ENCODE measurements at places on chromosomes 12 and 14. TPM values are rescaled to one million over a fixed set of nuclear protein-coding genes. Genes with fewer than 3 reads are reported as not detected.

GRCh38 chr12:54527631-54527929, 21.8 kb upstream of the PDE1B start:
- H3K4me3 ChIP-seq, result no peak overlapping the region
- H3K36me3 ChIP-seq, result no peaks in the 10 kb centered on the region
- no peaks in the 10 kb centered on the region for H3K4me1 ChIP-seq
- H3K27ac ChIP-seq, result no peak overlapping the region
- H3K27me3 ChIP-seq, result peaks cover 82% of the 10 kb centered on the region
- no peak for DNase-seq

DNA sequence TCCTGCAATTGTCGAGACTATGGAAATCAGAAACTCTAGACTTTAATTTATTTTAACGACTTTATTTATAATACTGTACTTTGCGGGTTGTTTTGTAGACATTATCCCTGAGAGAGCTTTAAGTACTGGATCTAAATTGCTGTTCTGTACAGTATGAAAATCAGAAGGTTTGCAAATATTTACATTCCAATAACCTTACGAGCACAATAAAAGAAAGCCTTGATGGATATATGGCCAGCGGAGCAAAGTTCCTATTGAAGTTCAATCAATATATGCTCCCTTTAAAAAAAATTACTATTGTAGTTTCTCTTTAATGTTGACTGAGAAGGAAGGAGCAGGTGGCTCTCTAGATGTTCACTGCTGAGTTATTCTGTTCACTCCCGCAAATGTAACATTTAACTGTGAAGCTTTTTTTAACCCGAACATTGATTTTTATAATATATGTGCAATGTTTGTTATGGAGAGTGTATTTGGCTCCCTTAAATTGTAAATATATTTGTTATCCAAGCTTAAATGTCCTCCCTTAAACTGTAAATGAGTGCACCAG, 235.3 kb downstream of the PLCZ1 start:
- peaks cover 2% of the 10 kb centered on the region for H3K36me3 ChIP-seq
- DNase-seq, result no peak
- no peaks in the 10 kb centered on the region for H3K27me3 ChIP-seq

DNA sequence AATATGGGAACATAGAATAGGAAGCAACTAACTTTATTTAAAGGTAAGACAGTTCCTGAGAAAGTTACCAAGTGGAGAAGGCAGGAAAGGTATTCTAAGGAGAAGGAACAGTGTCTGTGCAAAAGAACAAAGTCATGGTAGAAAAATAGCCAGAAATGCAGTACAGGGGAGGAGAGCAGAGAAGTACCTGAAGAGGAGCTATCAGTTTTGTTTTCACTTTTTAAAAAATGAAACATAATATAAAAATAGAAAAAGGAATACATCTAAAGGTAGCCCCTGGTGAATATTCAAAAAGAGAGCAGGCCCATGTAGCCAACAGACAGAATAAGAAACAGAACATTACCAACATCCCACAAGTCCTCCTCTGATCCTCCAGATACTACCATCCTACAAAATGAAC, 408.7 kb downstream of the ADAMTS20 start:
- H3K27me3 ChIP-seq, result no peaks in the 10 kb centered on the region
- no peak overlapping the region for H3K27ac ChIP-seq
- no peak overlapping the region for H3K4me3 ChIP-seq
- H3K4me1 ChIP-seq, result peaks cover 26% of the 10 kb centered on the region
- no peak for DNase-seq
- H3K36me3 ChIP-seq, result peaks cover 16% of the 10 kb centered on the region

DNA sequence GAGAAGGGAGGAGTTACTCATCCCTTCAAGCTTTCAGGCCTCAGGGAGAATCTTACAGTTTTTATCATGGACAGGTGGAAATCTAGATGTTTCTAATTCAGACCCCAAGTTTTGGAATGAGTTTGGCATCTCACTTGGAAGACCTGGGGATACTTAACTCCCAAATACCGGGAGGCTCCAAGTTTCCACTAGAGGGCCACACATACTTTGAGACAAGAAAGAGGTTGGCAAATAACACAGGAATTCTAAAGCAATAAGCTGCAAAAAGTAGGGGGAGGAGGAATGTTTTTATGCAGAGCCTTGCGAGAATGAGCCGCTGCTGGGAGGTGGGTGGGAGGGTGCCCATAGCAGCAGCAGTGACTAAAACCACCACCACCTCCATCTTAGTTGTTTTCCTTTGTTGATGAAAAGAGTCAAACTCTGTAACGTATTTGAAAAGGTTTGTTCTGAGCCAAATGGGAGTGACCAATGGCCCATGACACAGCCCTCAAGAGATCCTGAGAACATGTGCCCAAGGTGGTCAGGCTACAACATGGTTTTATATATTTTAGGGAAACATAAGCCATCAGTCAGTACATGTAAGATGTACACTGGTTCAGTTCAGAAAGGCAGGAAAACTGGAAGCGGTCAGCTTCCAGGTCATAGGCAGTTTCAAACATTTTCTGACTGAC, 34.2 kb upstream of the RNASE1 start:
- no peaks in the 10 kb centered on the region for H3K27me3 ChIP-seq
- no peaks in the 10 kb centered on the region for H3K36me3 ChIP-seq
- no peak for DNase-seq
- H3K4me1 ChIP-seq, result peaks cover 10% of the 10 kb centered on the region

GRCh38 chr14:65849558-65849957, 437.0 kb downstream of the FUT8 start:
- H3K4me1 ChIP-seq, result no peaks in the 10 kb centered on the region
- no peaks in the 10 kb centered on the region for H3K27me3 ChIP-seq
- H3K27ac ChIP-seq, result no peak overlapping the region

DNA sequence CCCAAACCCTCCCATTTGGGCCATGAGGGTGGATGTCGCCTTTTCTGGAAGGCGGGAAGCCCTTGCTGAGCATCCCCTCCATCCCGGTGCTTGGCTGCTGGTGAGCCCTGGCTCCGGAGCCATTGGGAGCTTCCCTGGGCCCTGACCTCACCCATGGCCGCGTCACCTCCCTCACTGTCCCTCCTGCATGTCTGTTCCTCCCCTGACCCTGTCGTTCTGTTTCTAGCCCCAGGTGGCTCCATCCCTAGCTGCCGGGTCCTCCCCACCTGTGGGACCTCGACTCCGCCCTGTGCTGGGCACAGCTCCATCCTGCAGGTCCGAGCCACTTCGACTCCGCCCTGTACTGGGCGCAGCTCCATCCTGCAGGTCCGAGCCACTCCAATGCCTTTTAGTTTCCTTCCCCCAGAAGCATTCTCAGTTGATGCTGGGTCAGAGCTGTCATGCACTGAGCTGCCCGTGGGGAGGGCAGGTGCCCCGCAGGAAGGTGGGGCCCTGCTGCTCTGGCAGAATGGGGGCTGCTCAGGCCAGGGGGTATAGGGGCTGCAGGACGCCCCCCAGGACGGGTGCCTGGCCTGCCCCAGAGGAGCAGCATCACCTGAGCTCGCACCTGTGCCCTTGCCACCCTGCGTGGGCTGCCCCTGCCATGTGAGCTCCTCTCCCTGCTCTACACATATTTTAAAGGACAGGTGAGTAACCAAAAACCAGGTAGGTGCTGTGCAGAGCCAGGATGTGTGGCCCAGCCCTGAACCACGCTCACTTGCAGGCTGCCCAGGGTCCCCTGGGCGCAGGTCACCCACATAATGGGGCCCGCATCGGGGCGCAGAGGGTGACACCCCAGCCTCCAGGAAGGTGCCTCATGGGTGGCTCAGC, 19.0 kb downstream of the NOC4L start:
- peak; percentile 18 for DNase-seq
- no peak overlapping the region for H3K4me3 ChIP-seq
- peaks cover 27% of the 10 kb centered on the region for H3K27me3 ChIP-seq

GRCh38 chr12:15868186-15868585, 14.0 kb upstream of the STRAP start:
- H3K36me3 ChIP-seq, result no peaks in the 10 kb centered on the region
- H3K4me1 ChIP-seq, result peaks cover 2% of the 10 kb centered on the region
- H3K4me3 ChIP-seq, result no peak overlapping the region
- H3K27me3 ChIP-seq, result no peaks in the 10 kb centered on the region

- no peak for DNase-seq
- H3K36me3 ChIP-seq, result no peaks in the 10 kb centered on the region
- H3K4me3 ChIP-seq, result no peak overlapping the region
Observed at GRCh38 chr12:19964549-19964948, 403.8 kb upstream of the PDE3A start.

DNA sequence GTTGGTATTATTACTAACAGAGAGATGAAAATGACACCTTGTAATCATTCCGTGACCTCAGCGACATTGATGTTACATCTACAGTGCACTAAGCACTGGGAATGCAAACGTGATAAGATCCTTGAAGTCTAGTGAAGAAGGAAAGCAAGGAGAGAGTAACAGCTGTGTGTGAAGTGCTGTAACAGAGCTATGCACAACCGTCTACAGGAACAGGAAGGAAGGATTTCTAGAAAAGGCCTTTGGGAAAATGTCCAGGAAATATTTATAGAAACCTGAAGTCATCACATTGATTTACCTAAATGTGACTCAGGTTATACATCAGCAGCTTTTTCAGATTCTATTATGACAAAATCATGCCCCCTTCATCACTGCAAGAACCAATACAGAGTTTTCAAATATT, 304.2 kb upstream of the AMIGO2 start:
- DNase-seq, result no peak
- H3K4me3 ChIP-seq, result no peak overlapping the region
- H3K27ac ChIP-seq, result peak overlapping the region; percentile 57
- peaks cover 39% of the 10 kb centered on the region for H3K4me1 ChIP-seq
- no peaks in the 10 kb centered on the region for H3K36me3 ChIP-seq

DNA sequence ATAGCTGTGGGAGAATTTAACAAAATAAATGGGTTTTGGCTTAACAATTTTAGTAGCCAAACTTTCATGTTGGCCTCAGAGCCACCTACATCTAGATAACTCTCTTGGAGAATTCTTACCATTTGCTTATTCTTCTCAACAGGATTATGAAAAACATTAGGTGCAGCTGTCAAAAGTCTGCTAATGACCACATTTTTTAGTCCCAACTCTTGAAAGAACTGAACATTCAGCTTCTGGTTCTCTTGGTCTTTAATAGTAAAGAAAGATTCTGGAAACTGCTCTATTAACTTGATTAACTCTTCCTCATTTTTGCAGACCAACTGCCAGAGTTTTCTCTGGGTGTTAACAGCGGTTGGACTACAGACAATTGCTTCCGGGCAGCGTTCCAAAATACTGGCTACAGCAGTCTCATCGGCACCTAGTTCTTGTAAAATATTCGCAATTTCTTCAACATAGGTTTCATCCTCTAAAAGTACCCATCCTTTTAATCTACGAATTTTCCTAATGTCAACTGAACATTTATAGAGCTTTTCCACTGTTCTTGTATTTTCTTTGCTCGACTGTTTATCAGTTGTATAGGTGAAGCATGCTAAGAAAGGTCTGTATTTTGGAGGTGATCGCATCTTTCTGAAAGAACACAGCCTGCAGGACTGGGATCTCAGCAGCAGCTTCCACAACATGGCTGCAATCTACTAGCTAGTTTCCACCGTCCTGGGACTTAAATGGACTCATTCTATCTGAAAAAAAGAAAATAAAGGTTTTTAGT, 8.7 kb downstream of the MTERF2 start:
- peaks cover 6% of the 10 kb centered on the region for H3K36me3 ChIP-seq
- no peak overlapping the region for H3K4me3 ChIP-seq
- peaks cover 13% of the 10 kb centered on the region for H3K4me1 ChIP-seq
- peak overlapping the region; percentile 52 for H3K27ac ChIP-seq
- no peaks in the 10 kb centered on the region for H3K27me3 ChIP-seq

GRCh38 chr12:54373649-54374561, 9.6 kb upstream of the GPR84 start:
- H3K4me3 ChIP-seq, result no peak overlapping the region
- DNase-seq, result no peak
- H3K36me3 ChIP-seq, result peaks cover 12% of the 10 kb centered on the region
- H3K4me1 ChIP-seq, result peaks cover 46% of the 10 kb centered on the region
- H3K27me3 ChIP-seq, result no peaks in the 10 kb centered on the region
- no peak overlapping the region for H3K27ac ChIP-seq

- no peak overlapping the region for H3K4me3 ChIP-seq
- H3K36me3 ChIP-seq, result peaks cover 6% of the 10 kb centered on the region
- H3K27ac ChIP-seq, result no peak overlapping the region
- DNase-seq, result no peak
- no peaks in the 10 kb centered on the region for H3K4me1 ChIP-seq
- H3K27me3 ChIP-seq, result no peaks in the 10 kb centered on the region
Observed at GRCh38 chr12:39883411-39883810, 222.5 kb downstream of the SLC2A13 start.

- H3K4me1 ChIP-seq, result no peaks in the 10 kb centered on the region
- H3K4me3 ChIP-seq, result no peak overlapping the region
- DNase-seq, result no peak
- H3K27me3 ChIP-seq, result peaks cover 25% of the 10 kb centered on the region
- H3K36me3 ChIP-seq, result no peaks in the 10 kb centered on the region
Observed at GRCh38 chr12:17640615-17641014, 449.4 kb downstream of the RERGL start.

DNA sequence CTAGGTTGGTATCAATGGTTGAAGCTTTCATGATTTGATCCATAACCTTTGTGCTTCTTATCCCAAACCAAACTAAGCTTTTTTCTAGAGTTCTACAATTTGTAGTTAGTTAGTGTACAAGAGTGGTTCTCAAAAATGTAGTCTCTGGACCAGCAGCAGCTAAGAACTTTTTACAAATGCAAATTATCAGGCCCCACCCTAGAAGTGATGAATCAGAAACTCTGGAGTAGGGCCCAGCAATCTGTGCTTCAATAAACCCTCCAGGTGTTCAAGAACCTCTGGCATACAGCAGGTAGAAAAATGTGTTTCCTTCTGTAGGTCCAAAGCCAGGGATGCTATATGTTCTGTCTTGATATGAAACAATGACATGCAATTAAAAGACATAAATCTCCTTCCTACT, 26.1 kb upstream of the ACTR6 start:
- H3K36me3 ChIP-seq, result no peaks in the 10 kb centered on the region
- no peak overlapping the region for H3K4me3 ChIP-seq
- no peak for DNase-seq
- H3K27me3 ChIP-seq, result no peaks in the 10 kb centered on the region
- H3K27ac ChIP-seq, result no peak overlapping the region
- H3K4me1 ChIP-seq, result peaks cover 21% of the 10 kb centered on the region

- peaks cover 2% of the 10 kb centered on the region for H3K36me3 ChIP-seq
- H3K4me3 ChIP-seq, result no peak overlapping the region
- no peak overlapping the region for H3K27ac ChIP-seq
- no peaks in the 10 kb centered on the region for H3K27me3 ChIP-seq
- no peak for DNase-seq
Observed at GRCh38 chr12:27572486-27573255, 48.7 kb downstream of the PPFIBP1 start.

NFATC4 gene
- 298 TPM for total RNA-seq

KRT75 gene
- not detected for total RNA-seq

SMCO3 gene
- total RNA-seq, result 1.4 TPM

CLEC4E gene
- total RNA-seq, result not detected

RPS6KL1 gene
- 0.13 TPM for total RNA-seq

IFI27L2 gene
- 35.8 TPM for total RNA-seq

PAPLN gene
- 10.6 TPM for total RNA-seq

PCK2 gene
- total RNA-seq, result 18.9 TPM

SUDS3 gene
- total RNA-seq, result 42.2 TPM

C14orf180 gene
- total RNA-seq, result 0.29 TPM

TBX5 gene
- 8.4 TPM for total RNA-seq

CCDC175 gene
- total RNA-seq, result 0.16 TPM
